ENCODE measurements at places on chromosomes 12 and 14.

GRCh38 chr12:103884316-103884715 lies 43.3 kb upstream of the NT5DC3 start:
- peak; percentile 61 for DNase-seq

DNA sequence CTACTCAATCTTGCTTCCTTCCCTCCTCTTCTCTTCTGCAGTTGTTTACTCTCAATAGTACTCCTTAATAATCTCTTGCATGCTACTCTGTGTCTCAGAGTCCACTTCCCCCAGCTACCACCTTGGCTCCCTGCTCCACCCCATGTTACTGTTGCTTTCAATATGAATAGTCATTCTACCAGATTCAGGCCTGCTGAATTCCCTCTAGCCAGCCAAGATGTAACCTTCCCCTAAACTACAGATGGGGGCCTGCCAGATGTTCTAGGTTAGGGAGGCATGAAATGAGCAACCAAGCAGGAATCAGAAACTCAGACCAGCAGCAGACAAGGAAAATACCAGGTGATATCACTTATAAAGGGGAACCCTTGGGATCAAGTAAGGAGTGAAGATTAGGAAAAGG lies 392.1 kb upstream of the DDHD1 start:
- no peak for DNase-seq

- no peak for DNase-seq
Measured at GRCh38 chr14:88069677-88070076, 64.7 kb downstream of the GPR65 start.

GRCh38 chr14:93055651-93056115 lies 60.0 kb downstream of the ITPK1 start:
- no peak for DNase-seq

DNA sequence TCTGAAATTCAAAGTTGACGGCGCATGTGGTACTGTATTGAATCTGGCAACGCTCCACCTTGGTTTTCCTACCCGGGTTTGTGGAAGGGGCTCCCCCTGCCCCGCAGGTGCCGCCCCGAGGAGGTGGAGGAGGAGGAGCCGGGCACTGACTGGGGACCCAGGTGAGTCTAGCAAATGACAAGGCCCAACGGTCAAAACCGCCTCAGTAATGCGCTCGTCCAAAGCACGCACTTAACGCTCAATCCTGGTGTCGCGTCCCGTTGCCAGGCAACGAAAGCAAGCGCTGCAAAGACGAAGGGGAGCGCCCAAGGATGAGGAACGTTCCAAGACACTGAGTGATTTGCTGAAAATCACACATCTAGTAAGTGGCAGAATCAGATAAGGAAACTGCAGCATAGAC lies 24.0 kb upstream of the CLEC4E start:
- DNase-seq = no peak

GRCh38 chr12:124564232-124564958 lies 3.0 kb downstream of the NCOR2 start:
- no peak for DNase-seq

- DNase-seq = peak; percentile 65
Measured at GRCh38 chr14:91138511-91139359, 24.9 kb downstream of the DGLUCY start.

DNA sequence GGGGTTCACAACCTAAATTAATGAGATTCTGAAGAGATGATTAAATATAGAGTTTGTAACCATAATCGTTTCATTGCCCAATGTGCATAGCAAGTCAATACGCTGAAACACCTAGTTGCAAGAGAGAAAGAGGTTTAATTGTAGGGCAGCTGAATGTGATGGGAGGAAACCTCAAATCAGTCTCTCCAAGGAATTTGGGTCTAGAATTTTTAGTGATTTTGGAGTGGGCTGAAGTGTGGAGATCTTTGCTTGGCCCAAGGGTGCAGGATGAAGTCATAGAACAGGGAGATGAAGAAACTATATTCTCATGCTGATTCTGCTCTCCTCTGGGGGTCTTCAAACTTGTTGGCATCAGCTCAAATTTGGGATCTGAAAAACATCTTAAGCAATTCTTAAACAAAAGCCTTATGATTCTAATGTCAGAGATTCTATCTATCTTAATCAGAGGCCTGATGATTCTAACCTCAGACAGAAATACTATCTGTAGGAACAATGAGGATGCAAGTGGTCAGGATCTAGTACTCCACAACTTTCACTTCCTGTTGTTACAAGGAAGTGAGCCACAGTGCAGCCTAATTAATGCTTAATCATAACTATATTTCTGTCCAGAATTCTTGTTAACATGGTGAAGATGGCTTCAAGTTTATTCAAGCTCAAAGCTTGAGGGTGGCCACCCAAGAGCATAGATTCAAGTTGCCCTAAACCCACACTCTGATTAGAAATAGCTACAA lies 80.2 kb upstream of the FUT8 start:
- peak; percentile 3 for DNase-seq
